Progenitor cell of endocrine pancreas (in vitro differentiated cells): ENCODE measurements at places on chromosomes 13 and 19. TPM values are rescaled to one million over a fixed set of nuclear protein-coding genes. Genes with fewer than 3 reads are reported as not detected.

- H3K27me3 ChIP-seq, result no peaks in the 10 kb centered on the region
- DNase-seq, result no peak
- H3K36me3 ChIP-seq, result no peaks in the 10 kb centered on the region
Measured at GRCh38 chr13:77434289-77434688, 101.2 kb upstream of the SCEL start.

DNA sequence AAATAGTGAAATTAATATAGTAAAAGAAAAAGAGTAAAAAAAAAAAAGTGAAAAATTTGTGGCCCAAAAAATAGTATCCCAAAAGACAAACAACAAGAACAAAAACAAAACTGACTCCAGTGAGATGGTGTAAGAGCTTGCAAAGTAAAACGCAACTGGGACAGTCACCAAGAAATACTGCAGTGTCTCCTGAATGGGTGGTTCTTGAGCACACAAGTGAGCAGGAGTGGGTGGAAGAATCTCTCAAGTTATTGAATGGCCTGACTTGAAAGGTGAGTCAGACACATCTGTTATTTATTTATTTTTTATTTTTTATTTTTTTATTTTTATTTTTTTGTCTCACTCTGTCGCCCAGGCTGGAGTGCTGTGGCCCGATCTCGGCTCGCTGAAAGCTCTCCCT is 1.9 kb downstream of the ZNF493 start:
- H3K27ac ChIP-seq, result no peak overlapping the region
- H3K4me1 ChIP-seq, result peaks cover 15% of the 10 kb centered on the region
- no peak for DNase-seq
- H3K36me3 ChIP-seq, result peaks cover 35% of the 10 kb centered on the region

- no peaks in the 10 kb centered on the region for H3K27me3 ChIP-seq
- no peak for DNase-seq
- peak overlapping the region; percentile 16 for H3K27ac ChIP-seq
- peaks cover 25% of the 10 kb centered on the region for H3K36me3 ChIP-seq
Measured at GRCh38 chr19:51325161-51325976, 13.9 kb downstream of the IGLON5 start.

DNA sequence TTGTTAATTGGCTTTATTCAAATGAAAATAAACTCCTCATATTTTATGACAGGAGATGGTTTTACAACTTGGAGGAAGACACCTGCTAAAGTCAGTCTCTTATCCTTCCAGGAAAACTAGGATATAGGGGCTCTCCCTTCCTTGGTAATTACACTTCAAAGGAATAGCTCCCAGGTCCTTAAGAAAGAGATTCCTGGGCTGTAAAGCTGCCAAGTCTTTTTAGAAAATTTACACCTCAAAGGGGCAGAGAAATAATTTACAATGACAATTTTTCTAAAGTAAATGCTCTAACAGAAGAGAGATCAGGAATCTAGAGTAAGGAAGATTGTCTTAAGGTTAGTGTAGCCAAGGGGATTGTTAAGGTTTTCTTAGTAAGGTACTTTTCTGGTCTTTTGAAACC is 1359.0 kb downstream of the OLFM4 start:
- DNase-seq, result no peak
- no peaks in the 10 kb centered on the region for H3K27me3 ChIP-seq
- H3K27ac ChIP-seq, result no peak overlapping the region
- H3K4me3 ChIP-seq, result no peak overlapping the region
- no peaks in the 10 kb centered on the region for H3K4me1 ChIP-seq
- H3K36me3 ChIP-seq, result no peaks in the 10 kb centered on the region

GRCh38 chr13:114092468-114092867 is 40.0 kb downstream of the RASA3 start:
- H3K4me3 ChIP-seq, result no peak overlapping the region
- H3K27ac ChIP-seq, result no peak overlapping the region
- H3K4me1 ChIP-seq, result no peaks in the 10 kb centered on the region

The DMKN gene
- 201 and 213 TPM in 2 replicates for total RNA-seq

The CYP2S1 gene
- 4.0 and 5.8 TPM in 2 replicates for total RNA-seq

The TEX26 gene
- total RNA-seq, result not detected in 2 replicates
